Central memory CD4-positive, alpha-beta T cell (primary cell): ENCODE measurements at places on chromosomes 7 and 10.
A peak's percentile ranks its signal among the peaks of the same experiment; 100 is the strongest.

- no peak for DNase-seq
Measured at GRCh38 chr10:85673270-85673669, 693.3 kb downstream of the GRID1 start.

DNA sequence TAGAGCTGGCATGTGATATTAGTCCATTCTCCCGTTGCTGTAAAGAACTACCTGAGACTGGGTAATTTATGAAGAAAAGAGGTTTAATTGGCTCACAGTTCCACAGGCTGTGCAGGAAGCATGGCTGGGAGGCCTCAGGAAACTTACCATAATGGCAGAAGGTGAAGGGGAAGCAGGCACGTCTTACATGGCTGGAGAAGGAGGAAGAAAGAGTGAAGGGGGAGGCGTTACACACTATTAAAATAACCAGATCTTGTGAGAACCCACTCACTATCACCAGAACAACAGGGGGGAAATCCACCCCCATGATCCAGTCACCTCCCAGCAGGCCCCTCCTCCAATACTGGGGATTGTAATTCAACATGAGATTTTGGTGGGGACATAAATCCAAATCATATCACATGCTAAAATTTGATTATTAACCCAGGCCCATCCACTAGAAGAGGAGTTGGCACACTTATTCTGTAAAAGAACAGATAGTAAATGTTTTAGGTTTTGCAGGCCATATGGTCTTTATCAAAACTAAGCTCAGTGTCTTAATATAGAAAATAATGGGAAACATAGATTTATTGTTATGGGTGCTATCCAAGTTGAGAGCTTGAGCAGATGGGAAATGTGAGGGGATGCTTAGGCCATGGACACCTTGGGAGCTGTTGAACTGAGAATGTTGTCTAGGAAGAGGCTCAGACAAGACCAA lies 18.6 kb upstream of the HK1 start:
- no peak for DNase-seq

DNA sequence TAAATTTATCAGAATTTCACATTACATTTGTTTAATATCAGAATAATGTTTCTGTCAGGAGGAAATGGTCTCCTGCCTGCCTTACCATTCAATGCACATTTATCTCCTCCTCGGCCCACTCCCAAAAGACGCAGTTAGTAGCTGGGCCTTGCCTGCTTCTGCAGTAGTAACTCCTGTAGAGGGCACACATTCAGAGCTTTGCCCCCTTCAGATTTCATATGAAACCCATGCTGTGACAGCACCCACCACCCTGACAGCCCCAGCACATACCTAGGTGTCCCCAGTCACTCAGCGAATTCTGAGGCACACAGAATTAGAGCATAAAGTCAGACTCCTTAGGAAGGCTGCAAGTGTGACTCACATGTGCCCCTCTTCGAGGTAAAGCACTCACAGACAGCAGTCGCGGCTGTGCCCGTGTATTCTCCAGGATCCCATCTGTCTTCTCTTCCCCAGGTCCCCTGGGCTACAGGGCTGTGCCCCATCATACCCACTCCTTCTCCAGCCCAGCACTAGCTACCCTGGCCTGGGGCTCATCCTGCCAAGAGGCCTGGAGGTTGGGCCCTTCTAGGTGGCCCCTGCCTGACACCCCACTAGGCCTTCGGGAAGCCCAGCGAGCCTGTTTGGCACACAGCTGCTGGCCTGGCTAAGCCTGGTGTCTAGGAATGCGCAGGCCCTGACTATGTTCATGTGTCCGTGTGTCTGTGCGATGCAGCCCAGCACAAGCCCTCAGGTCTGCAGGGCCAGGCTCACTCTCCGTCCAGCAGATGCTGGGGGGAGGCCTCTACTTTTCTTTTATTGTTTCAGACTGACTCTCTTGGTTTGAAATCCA lies 4.7 kb upstream of the DEPP1 start:
- no peak for DNase-seq

- DNase-seq = no peak
Measured at GRCh38 chr7:77450054-77450453, 33.9 kb upstream of the GSAP start.

DNA sequence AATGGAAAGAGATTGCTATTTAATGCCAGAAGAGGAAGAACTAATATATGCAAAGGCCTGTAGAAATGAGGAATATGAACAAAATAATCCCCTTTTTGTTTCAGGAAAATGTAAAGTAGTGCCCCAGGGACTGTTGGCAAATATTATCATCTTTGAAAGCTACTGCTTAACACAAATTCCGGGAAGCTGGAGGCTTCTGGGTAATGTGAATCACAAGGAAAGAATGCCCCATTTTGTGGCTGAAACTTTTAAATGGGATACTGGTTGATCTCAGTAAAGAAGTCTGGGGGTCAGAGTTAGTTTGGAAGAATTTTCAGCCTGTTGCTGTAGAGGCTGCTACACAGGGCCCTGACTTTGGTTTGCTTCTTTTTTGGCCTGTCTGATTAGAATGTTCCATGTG lies 141.0 kb downstream of the PTEN start:
- DNase-seq = no peak

GRCh38 chr10:22152403-22152802 lies 65.4 kb downstream of the EBLN1 start:
- DNase-seq = no peak

DNA sequence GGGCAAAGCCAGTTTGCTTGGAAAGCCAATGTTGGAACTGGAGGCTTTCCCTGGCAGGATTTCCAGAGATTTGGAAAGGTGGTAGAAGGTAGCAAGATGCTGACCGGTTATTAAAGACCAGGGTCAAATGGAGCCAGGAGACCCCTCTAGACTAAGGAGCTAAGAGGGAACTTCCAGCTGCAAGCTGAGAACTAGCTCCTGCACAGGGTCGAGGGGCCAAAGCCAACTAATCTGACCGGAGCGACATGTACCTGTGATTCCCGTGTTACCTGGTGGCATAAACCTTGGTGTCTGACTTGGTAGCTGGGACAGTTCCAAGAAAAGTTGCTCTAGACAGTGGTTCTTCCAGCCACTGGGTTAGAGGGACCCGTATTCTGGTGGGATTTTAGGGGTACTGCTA lies 41.8 kb downstream of the SPDYE5 start:
- DNase-seq = no peak

GRCh38 chr7:148727501-148728278 lies 29.0 kb downstream of the CUL1 start:
- DNase-seq = no peak

DNA sequence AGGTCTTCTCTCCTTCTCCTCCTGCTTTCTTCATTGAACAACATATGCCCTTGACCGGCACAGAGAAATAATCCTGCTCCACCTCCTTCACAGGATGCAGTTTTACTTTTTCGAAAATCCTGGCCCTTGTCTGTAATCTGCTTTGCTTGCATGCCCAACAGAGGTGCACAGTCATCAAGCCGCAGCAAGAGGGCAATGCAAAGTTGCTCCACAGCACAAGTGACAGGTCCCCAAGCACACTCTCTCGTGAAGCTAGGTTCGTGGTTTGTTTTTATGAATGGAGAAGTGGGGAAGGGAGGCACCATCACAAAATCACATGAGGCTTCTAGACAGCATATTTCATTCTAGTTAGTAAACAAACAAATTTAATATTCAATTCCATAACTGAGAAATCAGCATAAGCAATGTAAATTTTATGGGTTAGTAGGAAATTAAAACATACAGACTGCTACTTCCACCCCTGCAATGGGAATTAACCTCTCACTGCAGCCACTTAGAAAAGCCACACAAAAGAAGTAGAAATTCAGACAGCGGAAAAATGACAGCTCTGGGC lies 178.8 kb downstream of the TPK1 start:
- no peak for DNase-seq

GRCh38 chr10:126170371-126170770 lies 217.9 kb downstream of the ADAM12 start:
- no peak for DNase-seq

DNA sequence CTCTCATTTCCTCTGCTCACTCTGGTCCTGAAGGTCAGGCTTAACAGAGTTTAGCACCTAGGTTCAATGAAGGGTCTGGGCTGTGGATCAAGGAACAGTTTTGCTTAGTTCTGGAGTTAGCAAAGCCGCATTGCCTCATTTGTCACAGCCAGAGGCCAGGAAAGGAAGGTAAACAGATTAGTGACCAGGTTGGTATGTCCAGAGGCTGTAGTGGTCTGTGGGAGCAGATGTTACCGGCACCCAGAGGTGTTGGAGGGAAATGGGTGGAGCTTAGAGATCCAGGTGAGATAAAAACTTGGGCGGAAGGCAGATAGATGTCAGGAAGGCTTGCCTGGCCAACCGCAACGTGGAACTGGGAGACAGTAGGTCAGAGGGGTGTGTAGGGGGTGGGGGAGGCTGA lies 36.6 kb upstream of the ZMIZ2 start:
- no peak for DNase-seq

DNA sequence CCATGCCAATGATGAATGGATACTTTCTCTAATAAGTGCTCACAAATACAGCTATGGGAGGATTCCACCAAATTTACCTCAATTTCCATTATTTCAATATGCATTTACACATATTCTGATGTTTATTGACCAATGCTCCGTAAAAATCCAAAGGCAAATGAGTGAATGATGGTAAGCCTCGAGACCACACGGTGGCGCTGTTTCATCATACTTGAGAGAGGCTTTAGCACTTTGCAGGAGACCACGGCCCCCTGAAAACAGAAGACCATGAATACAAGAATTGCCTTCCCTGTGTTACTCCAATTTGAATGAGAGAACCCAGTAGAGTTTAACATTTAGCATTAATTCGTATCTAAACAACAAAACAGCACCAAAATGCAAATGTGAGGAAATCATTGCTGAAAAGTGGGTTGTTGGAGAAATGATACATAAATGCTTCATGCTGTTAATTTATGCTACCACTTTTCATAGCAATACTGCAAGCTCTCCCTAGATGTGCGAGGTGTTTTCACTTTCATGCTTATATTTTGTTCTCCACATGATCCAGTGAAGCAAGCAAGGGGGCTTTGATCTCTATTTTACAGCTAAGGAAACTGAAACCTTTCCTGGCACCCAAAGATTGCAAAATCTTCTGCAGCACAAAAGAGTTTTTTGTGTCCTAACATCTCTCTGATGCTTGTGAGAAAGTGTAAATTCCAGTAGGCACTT lies 35.4 kb downstream of the TRIL start:
- DNase-seq = peak; percentile 28

GRCh38 chr10:117373823-117374505 lies 1.3 kb downstream of the PDZD8 start:
- DNase-seq = peak; percentile 56

GRCh38 chr10:90592638-90593302 lies 265.1 kb downstream of the HTR7 start:
- DNase-seq = no peak

DNA sequence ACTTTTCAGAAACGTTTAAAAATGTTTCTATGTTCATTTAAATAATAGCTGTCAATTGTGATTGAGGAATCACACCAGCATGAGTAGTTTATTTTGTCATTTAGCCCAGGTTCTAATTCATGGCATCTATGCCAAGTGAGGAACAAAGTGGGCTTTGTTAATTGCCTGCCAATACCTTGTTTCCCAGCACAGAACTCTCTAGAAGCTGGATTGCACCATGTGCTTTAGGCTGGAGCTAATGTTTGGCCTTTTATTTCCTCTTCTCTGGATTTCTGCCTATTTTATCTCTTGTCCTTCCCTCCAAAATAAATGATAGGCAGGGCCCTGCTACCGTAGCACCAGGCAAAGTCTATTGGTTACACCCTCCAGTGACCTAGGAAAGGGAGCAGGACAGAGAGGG lies 109.9 kb upstream of the ITGB1 start:
- no peak for DNase-seq

DNA sequence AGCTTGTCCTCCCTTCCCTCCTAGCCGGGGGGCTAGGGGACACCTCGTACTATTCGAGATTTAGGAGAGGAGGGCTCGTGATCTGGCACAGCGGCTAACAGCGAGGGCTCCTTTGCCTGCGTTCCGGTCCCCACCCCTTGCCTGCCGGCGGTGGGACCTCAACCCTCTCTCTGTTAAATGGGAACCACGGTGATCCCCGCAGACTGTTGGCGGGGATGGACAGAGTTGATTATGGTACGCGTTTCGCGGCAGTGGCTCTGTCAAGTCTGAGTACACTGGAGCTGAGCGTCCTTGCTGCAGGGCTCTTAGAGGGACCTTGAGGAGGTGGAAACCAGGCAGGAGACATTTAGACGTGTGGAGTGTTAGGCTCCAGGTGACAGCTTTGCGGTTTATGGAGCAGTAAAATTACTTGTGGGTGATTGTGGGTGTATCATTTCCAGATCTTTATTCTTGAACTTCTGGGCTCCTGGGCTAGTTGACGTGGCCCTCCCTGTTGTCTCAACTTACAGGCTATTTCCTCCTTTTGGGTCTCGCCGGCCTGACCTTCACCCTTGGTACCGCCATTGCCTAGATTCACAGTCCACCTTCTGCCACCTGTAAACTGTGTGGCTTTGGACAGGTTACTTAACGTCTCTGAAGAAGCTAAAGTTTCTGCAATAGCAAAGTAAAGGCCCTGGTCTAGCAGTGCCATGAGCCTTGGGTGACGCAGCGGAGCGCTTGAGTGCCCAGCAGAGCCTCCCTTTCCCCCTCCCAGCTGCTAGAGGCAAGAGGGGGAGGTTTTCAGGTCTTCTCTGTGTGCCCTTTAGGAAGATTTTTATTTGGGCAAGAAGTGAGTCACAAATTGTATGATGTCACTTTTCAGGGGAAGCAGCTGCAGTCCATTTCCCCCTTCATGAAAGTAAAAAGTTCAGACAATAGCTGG lies 739 bp downstream of the CASP7 start:
- peak; percentile 27 for DNase-seq

DNA sequence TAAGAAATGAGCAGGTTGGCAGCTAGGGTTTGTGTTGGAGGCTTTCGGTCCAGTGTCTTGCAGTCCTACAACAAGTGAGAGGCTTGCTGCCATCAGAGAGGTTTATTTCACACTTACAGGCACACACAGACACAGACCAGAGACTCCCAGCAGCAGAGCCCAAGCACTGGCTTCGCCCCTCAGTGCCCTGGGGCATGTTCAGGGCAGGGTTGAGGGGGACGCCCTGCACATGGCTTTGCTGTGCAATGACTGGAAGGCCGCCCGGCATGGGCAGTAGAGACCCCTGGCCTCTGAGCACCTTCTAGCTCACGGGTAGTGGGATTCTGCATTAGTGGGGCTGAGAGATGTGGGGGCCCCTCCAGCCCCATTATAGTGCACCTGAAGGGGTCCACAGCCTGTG lies 3.8 kb downstream of the SPRN start:
- no peak for DNase-seq

DNA sequence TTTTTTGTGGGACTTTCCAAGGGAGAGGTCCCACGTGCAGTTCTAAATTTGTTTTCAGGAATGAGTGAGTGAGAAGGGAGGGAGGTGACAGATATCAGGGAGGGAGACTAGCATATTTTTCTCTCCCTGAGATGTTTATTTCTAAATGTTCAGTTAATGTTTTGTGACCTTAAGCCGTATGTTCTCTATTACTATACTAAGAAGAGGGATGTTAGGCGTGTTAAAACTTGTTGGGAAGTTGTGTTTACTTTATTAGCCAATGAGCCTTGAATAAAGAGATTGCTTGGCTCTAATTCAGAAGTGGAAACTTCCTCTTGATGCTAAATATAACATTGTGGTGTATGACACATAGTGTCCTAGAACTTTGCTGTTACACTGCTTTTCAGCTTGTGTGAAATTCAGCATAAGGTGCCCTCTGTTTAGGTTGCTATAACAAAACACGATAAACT lies 37.3 kb downstream of the DNAH11 start:
- no peak for DNase-seq

GRCh38 chr10:124656113-124656490 lies 88.1 kb downstream of the FAM53B start:
- no peak for DNase-seq
